SK-N-SH treated with all-trans-retinoic acid at 6 μM for 48 hours (cell line): ENCODE measurements at places on chromosomes 5 and 9.

DNA sequence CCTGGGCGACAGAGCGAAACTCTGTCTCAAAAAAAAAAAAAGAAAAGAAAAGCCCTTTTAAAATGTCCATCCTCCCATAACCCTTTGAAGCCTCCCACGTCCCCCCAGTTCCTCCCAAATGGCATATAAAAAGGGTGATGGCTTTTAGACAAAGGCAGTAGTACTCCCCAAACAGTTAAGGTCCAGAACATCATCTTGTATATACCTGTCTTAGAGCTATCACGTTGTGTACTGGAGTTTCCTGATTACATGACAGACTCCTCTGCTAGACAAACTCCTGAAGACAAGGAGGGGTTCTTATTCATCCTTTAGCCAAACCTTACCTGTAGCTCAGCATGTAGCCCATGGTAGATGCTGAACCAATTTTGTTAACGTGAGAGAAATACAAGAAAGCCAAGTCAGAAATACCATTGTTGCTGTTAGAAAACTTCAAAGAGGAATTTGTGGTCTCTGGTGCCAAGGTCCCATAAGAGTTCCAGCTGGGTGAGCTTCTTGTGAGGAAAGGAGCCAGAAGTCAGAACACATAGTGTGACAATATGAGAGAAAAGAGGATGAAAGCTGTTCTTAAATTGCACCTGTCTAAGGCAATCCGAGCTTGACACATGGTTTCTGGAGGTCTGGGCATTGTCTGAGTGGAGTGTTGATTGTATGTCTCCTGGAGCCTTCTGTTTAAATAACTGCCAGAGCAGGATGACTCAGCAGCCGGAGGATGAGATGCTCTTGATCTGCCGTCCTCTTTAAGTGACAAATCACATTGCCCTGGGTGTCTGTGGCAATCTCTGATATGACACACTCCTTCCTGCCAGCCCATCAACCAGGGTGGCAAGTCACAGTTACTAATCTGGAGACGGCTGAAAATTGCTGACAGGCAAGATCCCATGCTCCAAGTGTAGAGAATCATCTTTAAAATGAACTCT is 69.1 kb downstream of the ARRDC3 start:
- peak; percentile 68 for ATAC-seq

- no peak for ATAC-seq
Observed at GRCh38 chr5:82163452-82164175, 114.5 kb downstream of the RPS23 start.

DNA sequence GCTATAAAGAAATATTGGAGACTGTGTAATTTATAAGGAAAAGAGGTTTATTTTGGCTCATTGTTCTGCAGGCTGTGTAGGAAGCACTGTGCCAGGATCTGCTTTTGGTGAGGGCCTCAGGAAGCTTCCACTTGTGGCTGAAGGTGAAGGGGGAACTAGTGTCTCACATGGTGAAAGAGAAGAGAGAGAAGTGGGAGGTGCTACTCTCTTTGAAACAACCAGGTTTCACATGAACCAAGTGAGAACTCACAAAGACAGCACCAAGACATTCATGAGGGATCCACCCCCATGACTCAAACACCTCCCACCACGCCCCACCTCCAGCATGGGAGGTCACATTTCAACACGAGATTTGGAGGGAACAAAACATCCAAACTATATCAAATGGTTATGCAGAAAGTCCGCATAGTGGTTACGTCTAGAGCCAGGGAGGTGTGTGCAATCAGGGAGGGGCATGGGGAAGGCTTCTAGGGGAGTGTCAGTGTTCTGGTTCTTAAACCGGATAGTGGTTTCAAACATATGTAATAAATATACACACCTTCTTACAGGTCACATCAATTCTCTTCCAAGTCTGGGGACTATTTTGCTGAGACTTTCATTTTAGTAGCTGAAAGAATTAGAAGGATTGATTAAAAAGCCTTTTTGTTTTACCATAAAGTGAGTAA is 113.0 kb downstream of the TRIO start:
- no peak for ATAC-seq

- no peak for ATAC-seq
Observed at GRCh38 chr5:179766726-179767455, 26.9 kb upstream of the LTC4S start.

- no peak for ATAC-seq
Observed at GRCh38 chr9:108138516-108138915, 648.9 kb upstream of the KLF4 start.

- peak; percentile 15 for ATAC-seq
Observed at GRCh38 chr5:172005708-172006320, 624 bp downstream of the FBXW11 start.

DNA sequence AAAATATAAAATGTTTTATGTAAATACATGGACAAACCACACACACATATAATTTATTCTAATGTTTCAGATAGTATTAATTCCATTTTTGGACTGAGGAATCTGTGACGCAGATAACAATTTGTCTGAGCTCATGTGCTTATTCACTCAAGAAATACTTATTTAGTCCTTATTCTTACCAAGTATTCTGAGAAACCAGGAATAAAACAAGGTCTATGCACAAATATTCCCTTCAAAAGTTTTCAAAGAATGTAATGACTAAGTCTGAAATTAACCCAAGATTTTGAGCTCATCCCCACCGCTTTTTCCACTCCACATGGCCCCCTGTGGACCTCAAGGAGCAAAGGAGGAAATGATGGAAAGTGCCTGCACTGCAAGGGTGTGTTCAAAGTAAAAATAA is 1022.3 kb downstream of the EFNA5 start:
- no peak for ATAC-seq

DNA sequence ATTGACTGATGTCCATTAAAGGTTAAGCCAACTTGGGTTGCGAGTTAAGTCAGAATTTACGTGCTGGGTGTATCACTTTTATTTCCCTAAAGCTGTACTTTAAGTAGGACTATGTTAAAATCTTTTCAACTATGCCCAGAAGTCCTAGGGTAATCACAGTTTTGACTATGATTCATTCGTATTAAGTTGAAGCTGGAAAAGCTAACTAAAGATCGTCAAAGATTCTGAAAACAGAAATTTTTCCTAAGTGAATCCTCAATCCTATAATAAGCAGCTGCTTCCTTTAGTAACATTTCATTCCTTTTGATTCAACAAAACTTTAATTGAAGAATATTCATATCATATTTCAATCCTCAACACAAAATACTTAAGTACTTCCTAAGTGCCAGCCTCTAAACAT is 460.4 kb downstream of the ACTL7B start:
- no peak for ATAC-seq

- ATAC-seq: no peak
Observed at GRCh38 chr5:171709930-171710329, 75.7 kb upstream of the SMIM23 start.

DNA sequence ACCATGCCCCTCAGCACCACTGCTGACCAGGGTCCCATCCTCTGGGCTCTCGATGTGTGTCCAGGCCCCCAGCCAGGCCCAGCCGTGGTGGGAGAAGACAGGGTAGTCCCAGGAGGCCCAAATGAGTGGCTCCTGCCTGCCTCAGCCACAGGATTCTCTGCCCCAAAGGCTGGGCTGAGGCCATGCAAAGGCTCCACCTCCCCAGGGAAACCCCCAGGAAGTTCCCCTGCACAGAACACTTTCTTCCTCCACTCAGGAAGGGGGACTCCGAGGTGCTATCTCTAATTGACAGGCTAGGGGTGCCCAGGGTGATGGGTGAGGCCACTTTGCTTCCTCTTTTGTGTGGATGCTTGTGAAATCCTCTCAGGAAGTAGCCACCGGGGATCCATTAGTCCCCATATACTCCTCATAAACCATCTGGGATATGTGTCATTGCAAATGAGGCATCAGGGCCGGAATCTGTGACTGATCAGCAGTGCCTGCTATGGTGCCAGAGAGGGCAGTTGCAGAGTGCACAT is 23.1 kb upstream of the TDRD7 start:
- no peak for ATAC-seq

DNA sequence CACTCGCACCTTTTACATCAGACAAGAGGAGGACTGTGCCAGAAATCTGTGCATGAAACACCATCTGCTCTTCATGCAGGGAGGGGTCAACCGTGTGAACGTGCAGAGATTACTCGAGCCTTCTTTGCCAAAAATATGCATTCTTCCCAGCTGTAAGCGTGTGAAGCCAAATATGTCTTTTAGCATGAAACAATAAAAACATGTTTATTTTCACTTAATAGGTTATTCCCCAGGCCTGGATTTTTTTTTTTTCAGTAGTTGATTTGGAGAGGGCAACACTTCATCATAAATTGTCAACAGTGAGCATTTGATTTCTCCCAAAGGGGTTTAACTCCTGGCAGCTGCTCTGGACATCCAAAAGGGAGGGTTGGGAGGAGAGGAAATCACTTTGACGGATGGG is 23.8 kb downstream of the PLAC8L1 start:
- no peak for ATAC-seq

- peak; percentile 85 for ATAC-seq
Observed at GRCh38 chr9:135075234-135076142, 12.0 kb upstream of the OLFM1 start.

DNA sequence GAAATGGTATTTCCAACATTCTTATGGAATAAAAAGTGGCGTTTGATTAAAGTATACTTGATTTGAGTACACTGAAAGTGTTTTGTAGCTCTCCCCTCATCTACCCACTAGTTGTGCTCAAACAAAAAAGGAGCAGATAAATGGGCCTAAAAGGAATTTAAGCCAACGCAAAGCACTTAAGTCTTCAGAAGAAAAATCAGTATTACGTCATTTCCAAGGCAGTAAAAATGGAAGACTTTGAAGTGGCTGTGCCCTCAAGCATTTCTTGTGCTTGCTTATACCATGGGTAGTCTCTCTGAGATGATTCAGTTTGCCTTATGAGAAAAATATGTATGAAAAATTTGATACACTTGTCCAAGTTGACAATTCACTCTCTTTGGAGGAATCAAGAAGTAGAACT is 279.9 kb upstream of the CD180 start:
- ATAC-seq: no peak

- no peak for ATAC-seq
Observed at GRCh38 chr5:54556141-54556540, 38.6 kb downstream of the SNX18 start.

DNA sequence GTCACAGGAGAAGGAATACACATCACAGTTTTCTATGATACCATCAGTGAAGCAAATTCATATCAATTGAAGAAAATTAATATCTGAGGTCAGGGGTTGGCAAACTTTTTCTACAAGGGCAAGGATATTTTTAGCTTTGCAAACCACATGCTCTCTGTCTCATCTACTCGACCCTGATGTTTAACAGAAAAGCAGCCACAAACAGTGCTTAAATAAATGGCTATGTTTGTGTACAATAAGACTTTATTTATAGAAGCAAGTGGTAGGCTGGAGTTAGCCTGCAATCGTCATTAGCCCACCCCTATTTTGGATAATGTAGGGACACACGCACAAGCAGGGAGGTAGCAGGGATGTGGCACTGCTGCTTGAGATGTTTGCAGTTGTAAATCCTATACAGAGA is 251.4 kb downstream of the CETN3 start:
- ATAC-seq: peak; percentile 39; the same call in 1 of the 3 replicates

DNA sequence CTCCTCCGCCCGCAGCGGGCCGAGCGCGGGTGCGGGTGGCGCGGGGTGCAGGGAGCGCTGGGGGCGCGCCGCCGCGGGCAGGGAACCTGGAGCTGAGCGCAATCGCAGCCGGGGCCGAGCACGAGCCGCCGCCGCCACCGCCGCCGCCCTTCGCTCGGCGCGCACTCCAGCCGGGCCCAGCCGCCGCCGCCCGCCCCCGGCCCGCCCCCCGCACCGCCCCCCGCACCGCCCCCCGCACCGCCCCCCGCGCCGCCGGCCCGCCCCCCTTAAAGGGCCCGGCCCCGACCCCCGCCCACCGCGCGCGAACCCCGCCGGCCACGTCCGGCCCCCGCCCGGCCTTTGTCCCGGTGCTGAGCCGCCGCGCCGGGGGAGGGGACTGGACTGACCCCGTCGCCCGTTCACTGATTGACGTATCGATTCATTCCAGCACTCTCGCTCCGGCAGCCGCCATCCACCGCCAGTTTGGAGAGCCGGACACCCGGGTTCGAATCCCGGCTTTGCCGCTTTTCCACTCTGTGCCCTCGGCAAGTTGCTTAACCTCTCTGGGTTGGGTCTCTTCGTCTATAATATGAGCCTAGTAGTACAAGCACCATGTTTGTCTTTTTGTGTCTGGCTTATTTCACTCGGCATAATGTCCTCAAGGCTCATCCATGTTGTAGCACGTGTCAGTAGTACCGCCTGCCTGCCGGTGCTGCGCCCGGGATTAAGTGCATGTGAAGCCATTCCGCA is at the start of gene SH3PXD2B:
Gene SH3PXD2B, minus strand, starts transcription at position 168 of the 729 bp plus-strand sequence. CDS start 173 bp downstream, outside the sequence.
- ATAC-seq: peak; percentile 22

DNA sequence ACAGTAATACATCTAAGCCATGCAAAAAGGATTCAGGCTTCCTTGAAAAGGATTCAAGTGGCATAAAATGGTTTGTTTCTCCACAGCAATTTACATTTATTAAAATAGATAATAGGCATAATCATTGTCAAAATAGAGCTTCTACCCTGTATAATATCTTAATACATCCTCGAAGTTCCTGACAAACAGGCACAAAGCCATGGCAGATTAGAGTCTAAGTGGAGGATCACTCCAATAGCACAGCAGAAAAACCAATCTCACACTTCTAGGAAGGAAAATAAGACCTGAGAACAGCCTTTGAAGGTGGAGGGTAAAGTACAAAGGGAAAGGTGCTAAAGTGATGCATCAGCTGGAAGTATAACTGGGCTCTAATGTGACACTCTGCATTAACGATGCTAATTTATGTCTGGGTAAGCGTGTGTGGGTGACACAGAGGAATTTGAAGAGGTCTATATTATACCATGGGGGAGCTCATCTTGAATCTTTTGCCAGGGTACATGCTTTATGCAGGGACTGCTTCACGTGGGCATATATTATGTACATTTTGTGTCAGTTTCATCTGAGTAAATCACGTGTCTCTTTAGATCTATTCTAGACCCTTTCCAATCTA is 28.8 kb downstream of the PPP2R2B start:
- no peak for ATAC-seq
